Activated T-helper 9 cell treated with anti-CD3 and anti-CD28 coated beads, Interleukin-2, amount 50 U/mL, for 16 hours (primary cell): ENCODE measurements at places on chromosomes 7 and 10.

GRCh38 chr7:122329145-122329802 lies 24.7 kb upstream of the FEZF1 start:
- no peak for DNase-seq

GRCh38 chr10:82535457-82535856 lies 660.5 kb downstream of the NRG3 start:
- DNase-seq = no peak

DNA sequence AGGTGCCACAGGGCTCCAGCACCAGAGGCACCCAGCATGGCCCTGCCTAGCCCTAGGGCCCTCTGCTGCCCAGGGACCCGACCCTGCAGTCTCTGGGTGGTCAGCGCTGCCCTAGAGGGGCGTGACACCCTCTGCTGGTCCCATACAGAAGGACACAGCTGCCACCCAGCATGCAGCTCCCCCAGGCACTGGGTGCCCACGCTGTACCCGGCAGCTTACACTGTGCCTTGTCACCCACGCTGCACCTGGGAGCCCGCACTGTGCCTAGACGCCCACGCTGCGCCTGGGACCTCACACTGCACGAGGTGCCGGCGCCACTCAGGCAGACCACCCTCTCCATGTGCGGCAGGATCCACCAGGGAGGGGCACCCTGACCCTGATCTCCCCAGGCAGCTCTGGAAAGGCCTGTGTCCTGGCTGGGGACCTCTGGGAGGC lies 55.2 kb downstream of the PWWP2B start:
- no peak for DNase-seq

- DNase-seq = no peak
These were observed 14.1 kb upstream of the DDIT4 start for GRCh38 chr10:72259491-72260238.

GRCh38 chr7:44814919-44815318 lies 18.4 kb downstream of the PPIA start:
- DNase-seq = no peak

- DNase-seq = no peak
These were observed 47.3 kb downstream of the CDCA7L start for GRCh38 chr7:21898265-21898930.

DNA sequence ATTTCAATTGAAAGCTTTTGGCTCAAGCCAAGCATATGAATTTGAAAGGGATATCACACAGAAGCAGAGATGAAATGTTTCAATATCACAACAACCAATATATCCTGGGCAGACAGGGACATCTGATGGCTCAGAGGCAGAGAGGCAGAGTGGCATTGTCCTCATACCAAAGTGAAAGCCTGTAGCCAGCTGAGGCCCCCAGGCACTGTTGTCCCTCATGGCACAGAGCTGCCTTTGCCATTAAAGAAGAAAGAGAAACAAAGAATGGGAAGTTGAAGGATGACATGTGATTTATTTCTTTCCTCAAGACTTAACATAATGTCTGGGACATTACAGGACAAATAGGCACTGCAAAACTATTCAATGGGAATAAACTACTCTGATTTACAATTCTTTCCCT lies 504.3 kb upstream of the PCDH15 start:
- DNase-seq = no peak

- no peak for DNase-seq
These were observed 107.3 kb downstream of the SMURF1 start for GRCh38 chr7:99036546-99037111.

DNA sequence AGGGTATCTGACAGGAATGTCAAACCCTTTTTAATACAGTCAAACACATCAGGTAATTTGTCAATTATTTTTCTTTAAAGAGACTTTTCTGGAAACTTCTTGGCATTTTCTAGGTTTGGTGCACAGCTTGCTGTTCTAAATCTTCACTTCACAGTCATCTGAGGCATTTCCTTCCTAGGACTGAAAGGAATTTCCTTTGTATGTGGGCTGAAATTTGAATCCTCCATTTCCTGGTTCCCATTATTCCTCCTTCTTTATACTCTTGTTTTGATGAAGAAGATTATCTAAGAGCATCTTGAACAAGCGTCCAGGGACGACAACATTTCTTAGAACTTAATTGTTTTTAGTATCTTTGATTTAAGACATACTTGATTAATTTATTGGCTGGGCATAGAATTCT lies 24.9 kb downstream of the CALD1 start:
- DNase-seq = no peak

DNA sequence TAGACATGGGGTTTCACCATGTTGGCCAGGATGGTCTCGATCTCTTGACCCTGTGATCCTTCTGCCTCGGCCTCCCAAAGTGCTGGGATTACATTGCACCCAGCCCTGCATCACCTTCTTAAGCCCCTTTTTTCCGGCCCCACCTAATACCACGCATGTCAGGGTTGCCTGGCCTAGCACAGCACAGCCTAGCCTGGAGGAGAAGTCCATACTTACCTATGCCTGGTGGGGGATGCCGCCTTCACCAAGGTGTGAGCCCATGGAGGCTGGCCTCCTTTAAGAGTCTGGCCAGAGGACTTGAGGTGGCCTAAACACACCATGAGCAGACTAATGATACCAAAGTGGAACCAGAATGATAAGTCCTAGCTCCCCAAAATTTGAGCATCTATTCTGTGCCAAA lies 22.0 kb upstream of the CUX1 start:
- no peak for DNase-seq

DNA sequence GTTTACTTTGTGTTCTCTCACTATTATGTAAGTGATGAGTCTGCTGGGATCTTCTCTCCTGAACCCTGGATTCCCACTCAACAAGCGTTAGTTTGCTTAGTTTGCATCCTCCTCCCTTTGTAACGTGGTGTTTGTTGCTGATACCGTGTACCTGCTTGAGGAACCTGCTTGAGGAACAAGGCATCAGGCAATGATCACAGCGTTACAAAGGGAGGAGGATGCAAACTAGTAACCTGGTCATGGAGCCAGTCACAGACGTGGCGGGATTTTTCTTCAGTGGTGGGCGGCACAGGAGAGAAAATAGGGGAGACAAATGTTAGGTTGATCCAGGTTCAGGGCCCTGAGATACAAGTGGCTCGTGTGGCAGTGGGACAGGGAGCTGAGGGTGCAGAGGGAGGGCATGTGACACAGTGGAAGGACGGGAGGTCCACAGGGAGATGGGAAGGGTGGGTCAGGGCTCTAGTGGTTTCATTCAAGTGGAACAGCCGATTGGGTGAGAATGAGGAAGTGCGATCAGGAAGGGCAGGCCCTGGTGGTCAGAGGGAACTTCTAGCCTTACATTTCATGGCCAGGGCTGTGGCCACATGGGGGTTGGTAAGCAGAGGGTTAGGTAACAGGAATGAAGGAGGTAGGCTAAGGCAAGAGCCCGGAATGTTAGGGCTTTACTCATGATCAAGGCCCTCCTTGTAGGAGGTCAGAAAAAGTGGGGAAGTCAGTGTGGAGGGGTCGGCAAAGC lies 38.0 kb downstream of the SNX10 start:
- no peak for DNase-seq

GRCh38 chr10:43958964-43959363 lies 310.3 kb upstream of the ZNF32 start:
- no peak for DNase-seq

GRCh38 chr7:140375892-140376730 lies 22.2 kb downstream of the SLC37A3 start:
- DNase-seq = no peak

- DNase-seq = no peak
These were observed 251.9 kb upstream of the PTER start for GRCh38 chr10:16184906-16185305.

- DNase-seq = no peak
These were observed 118.1 kb downstream of the INPP5A start for GRCh38 chr10:132655735-132656134.

DNA sequence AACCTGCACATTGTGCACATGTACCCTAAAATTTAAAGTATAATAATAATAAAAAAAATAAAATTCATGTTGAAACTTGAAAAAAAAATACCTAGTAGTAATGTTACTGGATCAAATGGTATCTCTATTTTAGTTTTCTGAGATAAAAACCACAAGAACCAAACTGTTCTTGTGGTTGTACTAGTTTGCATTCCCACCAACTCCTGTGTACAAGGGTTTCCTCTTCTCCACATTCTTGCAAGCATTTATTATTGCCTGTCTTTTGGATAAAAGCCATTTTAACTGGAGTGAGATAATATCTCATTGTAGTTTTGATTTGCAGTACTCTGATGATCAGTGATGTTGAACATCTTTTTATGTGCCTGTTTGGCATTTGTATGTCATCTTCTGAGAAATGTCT lies 177.7 kb downstream of the KIF20B start:
- DNase-seq = no peak

GRCh38 chr7:100496509-100496908 lies 12.8 kb downstream of the NYAP1 start:
- DNase-seq = no peak

GRCh38 chr7:27735165-27735564 lies 4.8 kb upstream of the TAX1BP1 start:
- no peak for DNase-seq

- no peak for DNase-seq
These were observed 2.3 kb upstream of the FZD9 start for GRCh38 chr7:73431041-73431835.

DNA sequence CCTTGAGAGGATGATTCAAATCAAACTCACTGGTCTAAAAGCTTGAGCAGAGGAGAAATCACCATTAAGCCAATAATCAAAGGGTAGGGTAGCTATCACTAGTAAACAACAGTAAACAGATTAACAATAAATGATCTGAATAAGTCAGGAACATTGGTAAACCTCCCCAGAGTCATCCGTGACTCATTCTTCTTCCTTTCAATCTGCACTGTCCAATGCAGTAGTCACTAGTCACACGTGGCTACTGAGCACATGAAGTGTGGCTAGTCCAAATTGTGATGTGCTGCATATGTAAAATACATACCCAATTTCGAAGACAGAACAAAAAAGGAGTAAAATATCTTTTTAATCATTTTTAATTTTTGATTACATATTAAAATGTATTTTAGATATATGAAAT lies 64.0 kb downstream of the ERCC6 start:
- no peak for DNase-seq

DNA sequence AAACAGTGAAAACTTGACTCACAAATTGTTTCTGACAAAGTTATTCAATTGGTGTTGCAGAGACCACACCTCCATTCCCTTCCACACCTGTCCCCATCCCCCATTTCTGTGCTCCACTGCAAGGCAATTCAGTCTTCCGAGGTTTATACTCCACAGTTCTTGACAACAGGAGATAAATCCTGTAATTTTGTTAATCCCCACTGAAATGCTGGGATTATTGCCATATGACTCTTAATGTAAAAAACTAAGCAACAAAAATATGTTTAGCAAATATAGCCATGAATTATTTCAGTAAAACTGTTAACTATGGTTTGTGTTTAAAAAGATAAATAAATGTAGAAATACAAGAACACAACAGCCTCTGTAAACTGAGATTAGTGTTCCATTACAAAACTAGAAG lies 170.1 kb upstream of the SEMA3D start:
- no peak for DNase-seq

DNA sequence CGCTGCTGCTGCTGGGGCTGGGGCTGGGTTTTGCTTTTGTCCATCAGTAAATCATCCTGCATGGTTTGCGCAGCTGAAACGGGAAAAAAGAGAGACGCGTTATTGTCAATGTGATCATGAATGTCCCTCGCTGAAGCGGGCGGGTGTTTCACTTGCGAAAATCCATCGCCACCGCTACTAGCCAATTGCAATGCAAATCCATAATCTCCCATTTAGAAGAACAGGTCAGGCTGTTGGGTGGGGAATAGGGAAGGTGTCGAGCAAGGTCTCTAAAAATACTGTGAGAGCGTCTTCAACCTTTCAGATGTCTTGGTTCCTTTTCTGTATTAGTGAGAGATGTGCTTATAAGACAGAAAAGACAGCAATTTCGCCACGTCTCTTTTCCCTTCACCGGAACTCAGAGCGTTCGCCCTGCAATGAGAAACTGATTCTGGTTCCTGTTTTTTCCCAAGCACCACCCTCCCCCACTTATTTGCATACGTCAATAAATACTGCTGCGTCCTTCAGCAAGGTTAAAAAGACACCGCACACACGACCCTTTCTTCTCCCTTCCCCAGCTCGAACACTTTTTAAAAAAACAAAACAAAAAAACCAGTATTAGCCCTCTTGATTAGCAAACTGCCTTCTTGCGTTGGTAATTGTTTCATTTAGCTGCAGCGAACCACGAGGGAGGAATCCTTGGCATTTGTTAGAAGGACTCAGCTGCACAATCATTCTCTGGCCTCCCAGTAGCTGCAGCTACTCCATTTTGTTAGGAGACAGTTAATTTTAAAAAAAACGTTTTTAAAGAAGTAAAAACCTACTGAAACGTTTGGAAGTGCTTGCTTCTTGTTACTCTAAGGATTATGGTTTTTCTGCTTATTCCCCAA lies 50.4 kb downstream of the CPEB3 start:
- DNase-seq = no peak

GRCh38 chr7:112060625-112061024 lies 145.6 kb downstream of the DOCK4 start:
- no peak for DNase-seq

DNA sequence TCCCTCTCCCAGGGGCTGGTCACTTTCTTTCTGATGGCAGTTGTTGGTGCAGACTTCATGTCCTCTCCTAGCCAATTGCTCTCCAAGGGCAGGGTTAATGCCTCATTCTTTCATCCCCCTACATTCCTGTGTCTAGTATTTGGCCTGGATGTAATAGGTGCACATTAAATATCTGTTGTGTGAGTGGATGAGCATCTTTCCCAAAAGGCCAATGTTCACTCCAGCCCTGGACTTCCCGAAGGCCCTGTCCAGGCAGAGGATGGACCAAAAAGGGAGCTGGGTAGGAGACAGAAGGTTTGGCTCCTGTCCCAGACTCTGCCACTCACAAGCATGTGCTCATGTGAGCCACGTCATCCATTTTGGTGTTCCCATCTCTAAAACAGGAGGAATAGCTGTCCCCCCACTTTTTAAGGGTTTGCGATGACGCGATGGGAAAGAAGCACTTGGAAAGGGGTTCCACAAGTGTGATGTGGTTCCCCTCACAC lies 47.5 kb downstream of the RGS10 start:
- DNase-seq = no peak

DNA sequence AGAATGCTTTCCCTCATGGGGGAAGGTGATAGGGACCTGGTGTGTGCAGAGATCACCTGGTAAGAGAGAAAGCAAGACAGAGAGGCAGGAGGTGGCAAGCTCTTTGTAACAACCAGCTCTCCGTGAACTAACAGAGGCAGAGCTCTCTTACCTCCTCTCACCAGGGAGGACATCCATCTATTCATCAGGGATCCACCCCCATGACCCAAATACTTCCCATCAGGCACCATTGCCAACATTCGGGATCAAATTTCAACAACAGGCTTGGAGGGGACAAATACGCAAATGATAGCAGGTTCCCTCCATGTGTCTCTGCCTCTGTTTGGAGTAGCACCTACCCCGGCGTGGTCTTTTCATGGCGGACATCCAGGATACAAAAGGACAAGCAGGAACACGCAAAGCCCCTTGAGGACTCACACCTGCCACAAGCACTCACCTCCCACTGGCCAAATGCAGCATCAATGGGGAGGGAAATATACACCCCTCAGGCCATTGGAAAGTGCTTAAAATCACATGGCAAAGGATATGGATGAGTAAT lies 431.2 kb upstream of the AUTS2 start:
- DNase-seq = no peak

- no peak for DNase-seq
These were observed 15.9 kb downstream of the FAM149B1 start for GRCh38 chr10:73183667-73184281.

GRCh38 chr10:90723416-90724068 lies 134.3 kb downstream of the HTR7 start:
- no peak for DNase-seq

- no peak for DNase-seq
These were observed 62.8 kb downstream of the SH3PXD2A start for GRCh38 chr10:103792547-103792946.

GRCh38 chr7:40234046-40234445 lies 99.2 kb downstream of the SUGCT start:
- DNase-seq = no peak

- DNase-seq = no peak
These were observed 533.5 kb downstream of the AUTS2 start for GRCh38 chr7:70131817-70132216.
